Kidney (tissue), 22 donors: ENCODE measurements at places on chromosomes 2 and 18. TPM values are rescaled to one million over a fixed set of nuclear protein-coding genes. Genes with fewer than 3 reads are reported as not detected.

The CYP26B1 gene
- 2.5 TPM for total RNA-seq

The NCOA1 gene
- total RNA-seq, result 41.5 TPM

DNA sequence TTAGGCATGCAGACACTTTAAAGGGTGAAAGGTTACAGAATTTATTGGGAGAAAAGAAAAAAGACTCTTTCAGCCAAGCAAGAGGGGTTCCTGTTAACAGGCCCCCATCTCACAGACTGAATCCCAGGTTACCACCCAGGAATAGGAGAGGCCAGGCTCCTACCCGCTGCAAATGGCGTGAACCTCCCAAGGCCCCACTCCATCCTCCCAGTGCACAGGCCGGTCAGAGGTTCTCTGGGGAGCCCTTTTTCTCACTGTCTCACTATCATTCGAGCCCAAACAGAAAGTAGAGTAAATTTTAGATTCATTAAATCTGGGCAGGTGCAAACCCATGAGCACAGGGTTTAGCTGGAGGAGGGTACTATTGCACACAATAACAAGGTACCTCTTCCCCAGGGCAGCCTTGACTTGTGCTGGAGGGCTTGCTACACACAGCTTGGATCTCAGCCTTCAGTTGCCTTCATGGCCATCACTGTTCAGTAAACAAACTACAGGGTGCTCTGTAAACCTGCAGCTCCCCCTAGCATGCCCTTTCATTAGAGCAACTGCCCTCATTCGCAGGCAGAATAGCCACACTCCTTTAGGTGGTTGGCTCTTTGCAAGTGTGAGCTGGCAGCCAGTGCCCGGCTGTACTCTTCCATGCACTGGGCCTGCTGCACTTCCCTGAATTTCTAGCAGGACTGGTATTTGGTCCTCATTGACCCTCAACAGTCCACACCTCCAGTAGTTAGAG is 7.3 kb upstream of the PLEK start:
- H3K36me3 ChIP-seq, result no peaks in the 10 kb centered on the region
- H3K27ac ChIP-seq, result no peak overlapping the region
- no peaks in the 10 kb centered on the region for H3K27me3 ChIP-seq
- no peaks in the 10 kb centered on the region for H3K4me1 ChIP-seq
- no peak overlapping the region for H3K4me3 ChIP-seq

DNA sequence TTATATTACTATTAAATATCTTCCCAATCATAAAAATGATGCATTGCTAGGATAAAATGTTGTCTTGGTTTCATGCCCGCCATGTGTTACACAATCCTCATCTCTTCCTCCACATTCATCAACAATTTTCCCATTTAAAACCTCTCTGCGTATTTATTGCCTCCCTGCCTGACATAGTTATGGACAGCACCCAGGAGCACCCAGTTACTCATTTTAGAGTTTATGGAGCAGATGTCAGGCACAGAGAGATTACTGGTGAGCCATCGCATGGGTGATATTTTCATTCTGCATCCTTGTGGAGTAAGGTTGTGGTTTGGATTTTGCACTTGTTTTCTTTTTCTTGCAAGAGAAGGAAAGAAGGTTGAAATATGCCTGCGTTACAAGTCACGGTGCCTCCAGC is 116.7 kb upstream of the NPAS2 start:
- no peaks in the 10 kb centered on the region for H3K4me1 ChIP-seq
- no peak overlapping the region for H3K27ac ChIP-seq
- H3K36me3 ChIP-seq, result no peaks in the 10 kb centered on the region
- H3K27me3 ChIP-seq, result no peaks in the 10 kb centered on the region
- H3K4me3 ChIP-seq, result no peak overlapping the region

The C2orf78 gene
- not detected for total RNA-seq

The ARHGAP28 gene
- 4.6 TPM for total RNA-seq

The SERPINB13 gene
- total RNA-seq, result not detected

GRCh38 chr2:171568089-171568488 is 45.8 kb downstream of the CYBRD1 start:
- DNase-seq, result no peak
- H3K27me3 ChIP-seq, result no peaks in the 10 kb centered on the region
- no peak overlapping the region for H3K27ac ChIP-seq
- no peaks in the 10 kb centered on the region for H3K36me3 ChIP-seq
- no peak overlapping the region for H3K4me3 ChIP-seq
- H3K4me1 ChIP-seq, result no peaks in the 10 kb centered on the region

The OXER1 gene
- 2.5 TPM for total RNA-seq

DNA sequence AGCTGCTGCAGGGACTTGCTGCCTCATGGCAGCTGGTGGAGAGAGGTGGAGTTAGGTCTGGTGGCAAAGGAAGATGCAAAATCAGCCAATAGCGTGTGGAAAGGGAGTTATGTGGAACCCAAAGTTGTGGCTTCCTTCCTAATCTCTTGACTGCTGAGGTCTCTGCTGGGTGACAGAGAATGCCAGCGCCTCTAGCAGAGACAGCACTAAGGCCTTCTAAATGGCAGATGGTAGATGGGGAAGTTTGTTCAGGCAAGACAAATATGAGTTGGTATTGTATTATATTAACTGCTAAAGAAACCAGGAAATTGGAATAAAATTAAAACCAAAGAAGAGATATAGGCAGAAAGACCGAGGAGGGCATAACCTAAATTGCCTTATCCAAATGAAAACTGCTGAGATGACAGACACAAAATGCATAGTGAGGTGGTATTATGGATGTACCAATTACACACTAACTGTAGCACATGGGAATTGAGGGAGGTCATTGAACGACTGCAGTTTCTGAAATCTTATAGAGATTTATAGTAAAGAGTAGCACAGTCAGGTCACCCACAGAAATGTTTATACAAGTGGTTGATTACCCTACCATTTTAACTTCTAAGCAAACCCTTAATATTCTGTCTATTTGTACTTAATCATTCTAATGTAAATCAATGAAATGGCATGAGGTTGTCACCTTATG is 246.6 kb upstream of the SESTD1 start:
- no peak overlapping the region for H3K27ac ChIP-seq
- no peaks in the 10 kb centered on the region for H3K27me3 ChIP-seq
- DNase-seq, result no peak
- no peaks in the 10 kb centered on the region for H3K36me3 ChIP-seq

The LIPT1 gene
- 10.3 TPM for total RNA-seq
